ENCODE measurements at places on chromosomes 5 and 9.

DNA sequence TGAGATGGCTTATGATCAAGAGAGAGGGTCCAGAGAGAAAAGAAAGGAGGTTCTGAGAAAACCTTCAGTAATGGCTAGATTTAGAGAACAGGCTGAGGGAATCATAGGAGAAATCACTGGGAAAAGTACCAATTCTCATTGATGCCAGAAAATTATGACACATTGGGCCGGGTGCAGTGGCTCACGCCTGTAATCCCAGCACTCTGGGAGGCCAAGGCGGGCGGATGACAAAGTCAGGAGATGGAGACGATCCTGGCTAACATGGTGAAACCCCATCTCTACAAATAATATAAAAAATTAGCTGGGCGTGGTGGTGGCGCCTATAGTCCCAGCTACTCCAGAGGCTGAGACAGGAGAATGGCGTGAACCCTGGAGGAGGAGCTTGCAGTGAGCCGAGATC lies 29.5 kb upstream of the PLIN2 start:
- DNase-seq: no peak

GRCh38 chr5:79318935-79319614 lies 83.1 kb downstream of the JMY start:
- DNase-seq: no peak

DNA sequence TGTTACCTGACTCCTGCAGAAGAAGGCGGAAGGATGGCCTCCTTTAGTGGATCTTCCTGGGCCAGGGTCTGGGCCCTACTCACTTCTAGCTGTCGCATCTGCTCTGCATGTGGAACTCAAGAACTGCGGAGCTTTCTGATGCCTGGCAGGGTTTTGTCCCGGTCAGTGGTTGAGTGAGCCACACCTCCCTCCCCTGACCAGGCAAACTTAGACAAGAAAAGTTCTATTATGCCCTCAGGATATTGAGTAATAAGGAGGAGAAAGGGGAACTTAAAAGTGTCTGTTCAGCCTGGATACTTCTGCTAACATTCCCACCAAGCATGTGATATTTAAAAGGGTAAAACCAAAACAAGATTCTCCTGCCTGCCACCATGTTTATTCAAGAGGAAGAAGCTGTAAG lies at the start of gene FYB1:
Gene FYB1 (minus strand): TSS at position 127 of the 400 bp plus-strand sequence. CDS start 16,603 bp downstream, outside the sequence.
- DNase-seq: no peak

DNA sequence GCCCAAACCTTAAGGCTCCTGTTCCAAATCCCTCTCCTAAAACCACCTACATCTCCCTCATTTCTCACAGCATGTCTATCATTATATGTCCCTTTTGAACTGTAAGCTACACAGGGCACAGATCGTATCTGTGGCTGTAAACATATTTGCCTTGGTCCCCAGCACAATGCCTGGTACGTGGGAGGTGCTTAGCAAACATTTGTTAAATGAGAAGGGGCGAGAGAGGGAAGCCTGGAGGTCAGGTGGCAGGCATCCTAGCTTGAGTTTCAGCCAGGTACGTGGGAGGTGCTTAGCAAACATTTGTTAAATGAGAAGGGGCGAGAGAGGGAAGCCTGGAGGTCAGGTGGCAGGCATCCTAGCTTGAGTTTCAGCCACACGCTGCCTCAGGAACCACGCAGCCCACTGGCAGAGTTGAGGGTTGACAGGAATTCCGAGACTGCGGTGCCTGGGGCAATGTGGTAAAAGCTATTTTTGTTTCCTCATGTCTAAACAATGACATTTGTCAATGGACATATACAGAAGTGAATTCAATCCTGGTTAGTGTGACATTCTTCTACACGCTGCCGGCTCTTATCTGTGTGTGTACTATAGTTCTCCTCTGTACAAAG lies 113.6 kb downstream of the EFNA5 start:
- DNase-seq: no peak

DNA sequence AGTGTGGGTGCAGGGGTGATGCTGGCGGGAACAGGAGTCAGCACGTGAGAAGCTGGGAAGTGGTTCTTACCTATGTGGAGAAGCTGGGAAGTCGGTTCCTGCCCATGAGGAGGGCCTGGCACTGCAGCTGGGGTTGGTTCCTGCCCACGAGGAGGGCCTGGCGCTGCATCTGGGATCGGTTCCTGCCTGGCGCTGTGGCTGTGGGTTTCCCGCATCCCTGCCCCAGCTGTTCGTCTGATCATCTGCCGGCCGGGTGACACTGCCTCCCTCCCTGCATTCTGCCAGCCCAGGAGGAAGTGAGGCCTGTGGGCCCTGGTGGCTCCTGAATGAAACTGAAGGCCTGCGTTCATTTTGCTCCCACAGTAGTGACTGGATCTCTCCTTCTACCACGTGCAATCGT lies 5.1 kb downstream of the OBP2A start:
- no peak for DNase-seq
